ENCODE measurements at places on chromosomes 6 and 20. TPM values are rescaled to one million over a fixed set of nuclear protein-coding genes. Genes with fewer than 3 reads are reported as not detected.

The LY6G5C gene
- total RNA-seq: not detected

The SLC22A2 gene
- not detected for total RNA-seq

The CST7 gene
- total RNA-seq: not detected

The MUC21 gene
- not detected for total RNA-seq

The DUSP15 gene
- total RNA-seq: not detected

The MCUR1 gene
- 12.0 TPM for total RNA-seq

The RBM24 gene
- 0.49 TPM for total RNA-seq

The PDE7B gene
- total RNA-seq: 0.50 TPM

The SIM1 gene
- total RNA-seq: not detected

The GRIK2 gene
- total RNA-seq: 2.8 TPM

The OGFRL1 gene
- total RNA-seq: 33.4 TPM
